ENCODE measurements at places on chromosomes 13 and 19.

- no peak for DNase-seq
Measured at GRCh38 chr13:47480951-47481350, 520.1 kb downstream of the SUCLA2 start.

GRCh38 chr13:76885203-76886004, 801 bp downstream of the KCTD12 start:
- no peak for DNase-seq

DNA sequence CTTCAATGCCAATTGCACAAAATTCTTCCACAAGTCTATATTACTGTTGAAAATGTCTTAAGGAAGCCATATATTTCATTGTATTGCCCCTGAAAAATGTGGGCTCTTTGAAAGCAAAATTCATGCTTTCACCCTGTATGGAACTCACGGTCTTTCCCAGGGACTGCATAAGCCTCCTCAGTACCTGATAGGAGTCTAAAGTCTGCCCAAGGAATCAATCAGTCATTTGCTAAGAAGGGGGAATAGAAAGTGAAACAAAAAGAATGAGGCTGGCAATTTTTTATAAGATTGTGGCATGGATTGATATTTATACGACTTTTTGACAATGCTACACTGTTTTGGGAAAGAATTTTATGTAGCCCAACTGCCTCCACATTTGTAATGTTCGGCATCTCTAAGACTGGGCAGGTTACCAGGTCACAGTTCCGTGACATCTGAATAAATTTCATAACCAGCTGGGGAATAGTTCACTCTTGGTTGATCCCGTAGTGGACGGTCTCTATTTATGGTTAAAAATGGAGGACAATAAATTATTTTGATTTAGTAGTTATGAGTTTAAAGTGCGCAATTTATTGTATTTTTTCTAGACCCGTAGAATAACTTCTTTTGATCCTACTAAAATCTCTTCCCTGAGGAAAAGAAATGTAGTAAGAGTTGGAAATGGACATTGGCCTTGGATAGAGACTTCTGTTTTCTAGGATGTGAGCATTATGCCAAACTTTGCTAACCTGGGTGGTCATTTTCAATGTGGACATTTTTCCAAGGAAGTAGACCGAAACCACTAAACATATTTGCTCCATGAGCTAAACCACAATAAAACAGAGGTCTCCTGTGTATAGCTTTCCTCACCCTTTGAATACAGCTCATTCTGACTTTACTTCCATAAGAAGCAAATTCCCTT, 1585.4 kb downstream of the EFNB2 start:
- DNase-seq: no peak

DNA sequence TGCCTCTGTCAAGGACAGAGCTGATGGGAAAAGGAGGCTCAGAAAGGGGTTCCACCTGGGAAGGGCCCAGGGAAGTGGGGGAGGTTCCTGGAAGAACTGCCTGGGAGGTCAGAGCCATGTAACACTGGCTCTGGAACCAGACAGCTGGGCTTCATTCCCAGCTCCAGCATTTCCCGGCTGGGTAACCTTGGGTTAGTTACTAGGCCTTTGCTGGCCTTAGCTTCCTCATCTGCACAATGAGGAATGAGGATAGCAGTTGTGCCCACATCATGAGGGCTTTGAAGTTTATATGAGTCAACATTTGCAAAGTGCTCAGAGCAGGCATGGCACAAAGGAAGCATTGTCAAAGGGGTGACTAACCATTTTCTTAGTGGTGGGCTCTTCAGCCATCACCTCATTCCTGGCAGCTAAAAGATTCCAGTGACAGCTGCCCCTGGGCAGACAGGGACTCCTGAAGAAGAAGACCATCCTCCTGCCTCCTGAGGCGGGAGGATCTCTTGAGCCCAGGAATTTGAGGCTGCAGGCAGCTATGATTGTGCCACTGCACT, 1.7 kb upstream of the DNAJB1 start:
- no peak for DNase-seq

- no peak for DNase-seq
Measured at GRCh38 chr13:40812724-40813445, 23.5 kb downstream of the SLC25A15 start.

DNA sequence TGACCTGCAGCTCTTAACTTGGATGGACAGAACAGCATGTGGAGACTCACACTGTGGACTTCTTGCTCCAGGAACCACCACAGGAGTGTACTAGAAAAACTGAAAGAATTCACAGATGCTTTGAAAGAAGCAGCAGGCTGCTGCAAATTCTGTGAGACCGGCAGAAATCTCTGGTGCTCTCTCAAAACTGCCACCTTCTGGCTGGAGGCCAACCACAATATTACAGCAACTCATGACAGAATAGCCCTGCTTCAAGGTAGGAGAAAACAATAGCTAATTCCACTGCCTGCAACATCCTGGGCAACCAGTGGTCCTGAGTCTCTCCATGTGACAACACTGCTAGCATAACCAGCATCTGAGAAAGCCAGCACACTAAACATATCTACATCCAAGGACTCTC, 26.9 kb downstream of the CDK8 start:
- DNase-seq: no peak

DNA sequence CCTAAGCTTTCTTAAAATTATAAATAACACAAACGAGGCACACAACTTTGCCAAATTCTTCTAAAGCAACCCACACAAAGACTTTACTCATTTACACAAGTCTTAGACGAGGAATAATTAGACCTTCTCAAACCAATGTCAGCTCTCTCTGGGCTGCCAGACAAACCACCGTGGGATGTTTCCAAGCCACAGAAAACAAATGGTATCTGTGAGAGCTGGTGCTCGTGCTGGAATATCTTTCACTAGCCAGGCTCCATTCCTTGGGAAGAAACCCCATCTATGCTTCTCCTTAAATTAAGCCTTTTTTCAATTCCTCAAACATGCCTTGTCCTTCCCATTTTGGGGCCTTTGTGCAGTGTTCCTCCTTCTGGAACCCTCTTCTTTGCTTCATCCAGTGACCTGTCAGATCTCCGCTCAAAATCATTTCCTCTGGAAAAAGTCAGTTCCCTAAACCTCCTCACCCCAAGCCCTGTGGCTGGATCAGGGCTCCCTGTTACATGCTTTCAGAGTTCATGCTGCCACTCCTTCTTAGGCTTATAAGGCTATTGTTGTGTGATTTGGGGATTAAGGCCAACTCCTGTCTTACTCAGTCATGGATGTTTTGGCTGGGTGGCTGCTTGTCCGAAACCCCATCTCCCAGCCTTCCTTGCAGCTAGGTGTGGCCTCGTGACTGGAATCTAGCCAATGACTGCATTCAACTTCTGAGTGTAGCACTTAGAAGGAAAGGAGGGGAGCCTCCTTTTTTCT, 64.2 kb upstream of the GTF2F2 start:
- DNase-seq: no peak

GRCh38 chr13:60258349-60258748, 94.6 kb upstream of the DIAPH3 start:
- no peak for DNase-seq

DNA sequence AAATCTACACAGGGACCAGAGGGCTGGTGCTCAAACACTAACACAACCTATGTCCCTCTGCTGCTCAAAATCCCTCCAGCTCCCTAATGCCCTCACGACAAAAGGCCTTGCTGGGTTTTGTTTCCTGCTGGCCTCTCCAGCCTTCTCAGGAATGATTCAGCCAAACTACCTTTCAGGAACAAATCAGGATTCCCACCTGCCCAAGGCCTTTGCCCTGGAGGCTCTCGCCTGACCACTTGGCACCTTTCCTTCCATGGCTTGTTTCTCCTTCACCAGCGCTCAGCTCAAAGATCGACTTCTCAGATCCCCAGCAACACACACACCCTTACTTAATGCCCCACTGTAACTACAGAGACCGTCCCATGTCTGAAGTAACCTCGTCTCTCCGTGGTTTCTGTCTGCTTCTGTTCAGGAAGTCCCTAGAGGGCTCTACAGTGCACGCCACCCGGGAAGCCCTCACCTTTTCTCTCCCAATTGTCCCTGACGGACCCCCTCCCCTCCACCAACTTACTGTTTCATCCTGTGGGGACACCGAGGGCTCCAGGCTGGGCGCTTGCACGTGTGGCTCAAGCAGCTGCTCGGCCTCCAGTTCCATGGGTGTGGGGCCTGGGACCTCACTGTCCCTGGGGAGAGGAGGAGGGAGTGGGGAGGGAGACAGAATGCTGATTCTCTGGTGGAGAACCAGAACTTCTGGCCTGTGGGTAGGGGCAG, 3.2 kb upstream of the SIX5 start:
- no peak for DNase-seq

DNA sequence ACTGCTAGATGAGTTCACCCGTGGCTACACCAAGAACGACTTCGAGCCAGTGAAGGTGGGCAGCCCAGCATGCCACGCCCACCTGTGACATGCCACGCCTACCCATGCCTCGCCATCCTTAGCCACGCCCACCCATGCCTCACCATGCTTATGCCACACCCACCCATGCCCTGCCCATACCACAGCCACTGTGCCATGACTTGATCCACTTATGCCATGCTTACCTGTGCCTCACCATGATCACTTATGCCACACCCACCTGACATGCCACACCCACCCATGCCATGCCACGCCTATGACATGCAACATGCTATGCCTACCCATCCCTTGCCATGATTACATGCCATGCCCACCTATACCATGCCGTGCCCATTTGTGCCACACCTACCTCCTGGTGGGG, 12.9 kb upstream of the USE1 start:
- DNase-seq: no peak

DNA sequence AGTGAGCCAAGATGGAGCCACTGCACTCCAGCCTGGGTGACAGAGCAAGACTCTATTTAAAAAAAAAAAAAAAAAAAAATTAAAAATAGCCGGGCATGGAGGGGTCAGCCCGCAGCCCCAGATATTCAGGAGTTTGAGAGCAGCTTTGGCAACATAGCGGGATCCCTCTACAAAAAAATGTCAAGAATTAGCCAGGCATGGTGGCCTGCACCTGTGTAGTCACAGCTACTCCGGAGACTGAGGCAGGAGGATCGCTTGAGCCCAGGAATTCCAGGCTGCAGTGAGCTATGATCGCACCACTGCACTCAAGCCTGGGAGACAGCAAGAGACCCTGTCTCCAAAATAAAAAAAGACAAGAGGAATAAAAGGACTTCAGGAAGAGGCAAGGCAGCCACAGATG, 716 bp downstream of the AP1M2 start:
- DNase-seq: no peak

GRCh38 chr13:51823359-51823758, 19.4 kb upstream of the DHRS12 start:
- no peak for DNase-seq

DNA sequence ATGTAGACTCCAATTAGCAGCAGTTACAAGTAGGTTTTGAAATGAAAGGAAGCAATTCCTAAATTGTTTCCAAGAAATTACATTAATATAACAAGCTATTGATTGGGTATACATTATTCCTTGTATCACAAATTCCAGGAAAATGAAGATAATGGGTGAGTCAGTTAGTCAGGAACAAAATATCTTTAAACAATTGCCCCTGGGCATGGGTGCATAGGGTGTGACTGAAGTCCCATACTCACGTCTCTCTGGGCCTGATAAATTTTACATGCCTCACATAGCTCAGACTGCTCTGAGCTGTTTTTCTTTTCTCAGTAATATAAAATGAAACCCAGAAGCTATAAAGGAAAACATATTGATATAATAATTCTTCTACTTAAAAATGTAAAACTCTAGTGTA, 87.8 kb downstream of the FNDC3A start:
- DNase-seq: no peak

GRCh38 chr13:34410678-34411077, 531.4 kb upstream of the NBEA start:
- no peak for DNase-seq

- DNase-seq: no peak
Measured at GRCh38 chr13:114070098-114070799, 62.2 kb downstream of the RASA3 start.

- no peak for DNase-seq
Measured at GRCh38 chr19:13190781-13191540, 40.8 kb downstream of the IER2 start.

GRCh38 chr13:44565881-44566280, 10.2 kb downstream of the TSC22D1 start:
- DNase-seq: no peak

DNA sequence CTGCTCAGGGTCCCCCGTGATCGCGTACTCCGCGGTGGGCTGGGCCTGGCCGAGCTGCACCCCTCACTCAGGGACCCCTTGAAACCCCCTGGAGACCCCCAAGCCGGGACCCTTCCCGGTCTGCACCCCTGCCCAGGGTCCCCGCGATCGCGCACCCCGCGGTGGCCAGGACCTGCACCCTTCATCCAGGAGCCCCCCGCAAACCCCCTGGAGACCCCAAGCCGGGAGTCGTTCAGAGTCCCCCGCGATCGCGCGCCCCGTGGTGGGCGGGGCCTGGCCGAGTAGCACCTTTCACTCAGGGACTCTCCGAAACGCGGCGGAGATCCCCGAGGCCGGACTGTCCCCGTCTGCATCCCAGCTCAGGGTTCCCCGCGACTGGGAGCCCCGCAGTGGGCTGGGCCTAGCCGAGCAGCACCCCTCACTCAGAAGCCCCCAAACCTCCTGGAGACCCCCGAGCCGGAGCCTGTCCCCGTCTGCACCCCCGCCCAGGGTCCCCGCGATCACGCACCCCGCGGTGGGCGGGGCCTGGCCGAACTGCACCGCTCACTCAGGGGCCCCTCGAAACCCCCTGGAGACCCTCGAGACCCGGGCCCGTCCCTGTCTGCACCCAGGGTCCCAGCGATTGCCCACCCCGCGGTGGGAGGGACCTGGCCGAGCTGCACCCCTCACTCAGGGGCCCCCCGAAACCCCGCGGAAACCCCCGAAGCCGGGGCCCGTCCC, 748 bp downstream of the LMNB2 start:
- no peak for DNase-seq

DNA sequence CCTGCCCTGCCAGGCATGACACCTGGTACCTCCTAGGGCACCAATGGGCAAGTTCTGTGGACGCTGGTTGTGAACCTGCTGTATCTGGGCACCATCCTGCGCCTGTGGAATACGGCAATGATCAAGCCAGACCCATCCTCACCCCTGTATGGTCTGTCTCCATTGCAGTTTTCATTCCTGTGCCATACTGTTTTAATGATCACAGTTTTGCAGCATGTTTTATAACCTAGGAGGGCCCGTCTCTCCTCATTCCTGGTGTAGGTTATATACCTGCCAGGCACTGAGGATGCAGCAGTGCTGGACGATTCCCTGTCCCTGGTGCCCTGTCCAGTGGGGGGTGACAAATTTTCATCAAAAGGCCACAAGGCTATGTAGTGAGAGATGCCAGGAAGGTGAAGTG, 5.6 kb downstream of the TBC1D17 start:
- DNase-seq: no peak

DNA sequence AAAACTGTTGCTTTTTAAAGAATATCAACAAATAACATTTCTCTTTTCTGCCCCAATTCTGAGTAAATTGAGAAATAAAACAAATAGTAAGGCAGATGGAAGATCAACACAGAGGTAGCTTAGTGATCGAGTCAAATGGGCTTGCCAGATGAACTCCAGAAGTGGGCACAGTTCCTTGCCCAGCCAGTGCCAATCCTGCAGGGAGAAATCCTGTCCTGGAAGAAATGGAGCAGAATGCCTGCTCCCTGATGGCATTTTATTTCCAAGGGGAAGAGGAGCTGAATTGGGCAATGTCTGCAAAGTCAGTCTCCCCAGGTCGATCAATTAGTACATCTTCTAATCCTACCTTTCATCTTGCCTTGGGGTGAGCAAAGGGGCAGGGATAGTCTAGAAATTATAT, 225.3 kb downstream of the NHLRC3 start:
- DNase-seq: no peak

Data from vagina (tissue), 2 donors.